Heart right ventricle (tissue), 16 donors: ENCODE measurements at places on chromosomes 11 and 22. TPM values are rescaled to one million over a fixed set of nuclear protein-coding genes. Genes with fewer than 3 reads are reported as not detected.

RIMBP3C gene
- not detected for total RNA-seq

FXYD6 gene
- total RNA-seq = 42.5 TPM

SPI1 gene
- total RNA-seq = 4.0 TPM

- no peak for DNase-seq
Measured at GRCh38 chr22:27980424-27981148, 61.5 kb upstream of the PITPNB start.

- peak; percentile 26 for DNase-seq
Measured at GRCh38 chr22:35835998-35836691, 118.5 kb downstream of the APOL5 start.

- DNase-seq = no peak
Measured at GRCh38 chr11:14554959-14555358, 34.8 kb upstream of the PSMA1 start.

- DNase-seq = peak; percentile 48
Measured at GRCh38 chr11:36098087-36098486, 154.2 kb downstream of the LDLRAD3 start.

DNA sequence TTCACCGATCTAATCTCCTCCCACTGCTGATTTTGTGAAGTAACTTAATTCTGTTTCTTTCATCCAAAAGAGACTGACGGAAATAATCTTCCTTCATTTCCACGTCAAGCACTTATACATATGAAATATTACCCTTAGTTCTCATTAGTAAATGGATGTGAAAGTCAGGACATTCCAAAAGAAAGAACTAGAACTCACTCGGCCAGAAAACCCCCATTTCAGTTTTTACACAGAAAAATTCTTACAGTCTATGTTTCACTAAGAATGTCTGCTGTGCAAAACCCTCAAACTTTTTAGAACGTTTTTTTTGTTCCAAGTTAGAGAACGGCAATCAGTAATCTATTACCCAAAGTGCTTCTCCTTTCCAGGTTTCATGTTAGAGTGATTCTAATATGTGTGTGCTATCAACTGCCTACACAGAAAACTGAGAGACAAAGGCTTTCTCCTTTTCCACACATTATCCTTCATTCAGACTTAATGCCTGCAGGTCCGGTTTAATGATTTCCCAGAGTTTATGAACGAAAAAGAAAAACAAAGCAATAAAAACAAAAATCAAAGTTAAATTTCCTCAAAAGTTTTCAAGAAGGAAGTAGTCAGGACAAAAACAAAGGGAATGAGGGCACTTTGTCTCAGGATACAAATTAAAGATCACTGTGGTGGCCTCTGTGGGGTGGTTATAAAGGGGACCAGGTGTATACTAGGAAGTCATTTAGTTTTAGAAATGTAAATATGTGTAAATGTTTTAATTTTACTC is 11.3 kb upstream of the SESN3 start:
- DNase-seq = no peak

DNA sequence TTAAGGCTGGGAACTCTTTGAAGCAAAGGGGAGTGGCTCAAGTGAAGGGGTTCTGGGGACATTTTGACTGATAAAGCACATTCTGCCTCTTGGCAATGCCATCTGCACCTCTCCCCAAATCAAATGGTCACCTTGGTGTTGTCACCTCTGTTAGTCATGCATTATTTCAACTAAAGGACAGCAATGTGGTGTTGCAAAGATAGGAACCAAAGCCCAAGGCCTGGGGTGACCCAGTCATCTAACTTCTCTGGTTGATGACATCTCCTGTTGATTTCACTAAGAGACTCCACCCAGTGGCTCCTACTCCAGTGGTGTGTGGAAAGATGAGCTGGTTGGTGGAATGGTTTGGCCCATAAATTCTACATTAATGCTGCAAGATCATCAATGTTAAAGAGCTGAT is 7.8 kb upstream of the MS4A1 start:
- no peak for DNase-seq

DNA sequence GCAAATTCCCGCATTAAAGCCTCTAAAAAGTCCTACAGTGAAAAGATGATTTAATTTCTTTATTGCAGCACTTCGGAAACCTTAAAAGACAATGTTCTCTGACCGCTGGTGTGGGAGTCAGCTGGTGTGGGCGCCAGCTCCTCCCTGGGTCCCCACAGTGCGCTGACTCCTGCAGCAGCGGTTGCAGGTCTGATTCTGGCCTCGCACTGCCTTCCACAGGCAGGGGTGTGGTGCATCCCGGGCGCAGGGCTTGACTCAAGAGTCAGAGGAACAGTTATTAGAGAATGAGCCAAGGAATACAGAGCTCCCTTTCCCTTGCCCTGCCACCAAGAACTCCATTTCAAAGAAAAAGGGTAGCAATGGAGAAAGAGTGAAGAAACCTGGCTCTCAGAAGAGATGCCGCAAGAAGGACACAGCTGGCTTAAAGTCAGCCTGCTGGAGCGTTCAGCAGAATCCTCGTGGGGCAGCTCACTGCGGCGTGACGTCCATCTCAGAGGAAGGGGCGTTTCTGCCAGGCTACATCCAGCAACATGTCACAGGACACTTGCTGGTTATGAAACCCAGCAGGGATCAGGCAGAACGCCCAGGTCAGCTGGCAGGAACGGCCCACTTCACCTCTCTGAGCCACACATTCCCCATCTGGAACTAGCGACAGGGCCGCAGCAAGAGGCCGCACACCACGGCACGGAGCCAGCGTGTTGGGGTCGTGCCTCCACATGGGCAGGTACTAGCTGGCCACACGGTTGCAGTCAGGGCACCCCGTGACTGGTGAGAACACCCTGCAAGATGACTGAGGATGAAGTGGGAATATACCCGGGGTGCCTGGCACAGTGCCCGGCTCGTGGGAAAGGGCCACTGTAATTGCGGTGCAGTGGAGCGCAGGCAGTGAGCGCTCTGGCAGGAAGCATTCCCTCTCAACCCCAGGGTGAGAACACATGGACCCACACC is 18.1 kb upstream of the EFCAB6 start:
- peak; percentile 86 for DNase-seq

GRCh38 chr11:27926486-27926885 is 181.5 kb downstream of the KIF18A start:
- DNase-seq = no peak

DNA sequence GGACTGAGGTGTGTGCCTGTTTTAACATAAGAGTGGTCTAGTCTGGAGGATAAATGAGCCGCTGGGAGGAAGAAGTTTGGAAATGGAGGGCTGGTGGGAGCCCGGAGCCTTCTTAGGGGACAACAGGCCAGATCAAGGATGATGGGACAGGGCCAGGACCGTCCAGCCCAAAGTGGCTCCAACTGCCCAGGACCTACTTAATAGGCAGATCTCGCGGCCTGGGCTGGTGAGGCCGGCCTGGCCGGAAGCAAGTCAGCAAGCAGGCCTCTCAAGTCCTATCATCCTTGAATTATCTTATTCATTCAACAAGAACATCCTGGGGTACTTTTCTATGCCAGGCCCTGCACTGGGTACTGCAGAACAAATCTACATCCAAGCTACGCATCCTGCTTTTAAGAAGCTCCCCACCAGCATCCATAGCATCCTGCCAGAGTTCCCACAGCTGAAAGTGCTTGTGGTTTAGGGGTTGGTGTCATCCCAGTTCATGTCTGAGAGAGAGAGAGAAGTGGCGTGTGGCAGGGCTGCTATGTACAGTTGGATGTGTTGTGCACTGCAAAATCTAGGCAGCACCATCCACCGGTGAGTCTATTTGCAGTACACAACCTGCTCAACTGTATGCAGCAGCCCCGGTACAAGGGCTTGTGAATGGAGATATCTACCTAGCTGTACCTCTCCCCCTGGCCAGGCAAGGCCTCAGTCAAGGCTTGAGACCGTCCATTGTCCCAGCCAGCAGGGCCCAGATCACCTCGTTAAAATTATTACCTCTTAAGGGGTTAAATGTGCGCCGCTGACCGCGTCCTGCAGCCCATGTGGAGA is 82.1 kb downstream of the FBLN1 start:
- no peak for DNase-seq

- DNase-seq = no peak
Measured at GRCh38 chr11:35031867-35032266, 107.1 kb upstream of the CD44 start.

DNA sequence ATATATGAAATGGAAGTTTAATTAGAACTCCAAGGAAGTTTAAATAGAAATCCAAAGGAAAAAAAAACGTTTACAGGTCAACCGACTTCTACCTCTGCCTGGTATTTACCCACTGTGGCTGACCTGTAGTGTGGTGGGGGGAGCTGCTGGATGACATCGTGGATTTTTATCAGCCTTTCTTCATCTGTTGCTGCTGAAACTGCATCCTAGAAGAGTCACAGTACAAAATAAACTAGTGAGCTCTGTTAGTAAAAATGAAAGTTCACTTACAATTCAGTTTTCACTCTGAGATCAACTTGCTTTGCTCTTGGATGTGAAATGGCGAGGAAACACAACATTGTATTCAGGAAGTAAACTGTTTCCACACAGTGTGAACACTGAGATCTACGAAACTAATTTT is 43.2 kb upstream of the TP53AIP1 start:
- DNase-seq = no peak
